ENCODE measurements at places on chromosomes 7 and 10. TPM values are rescaled to one million over a fixed set of nuclear protein-coding genes. Genes with fewer than 3 reads are reported as not detected.

Gene ANK3
- polyA plus RNA-seq, result 11.4 TPM

Gene TMEM229A
- polyA plus RNA-seq, result 0.22 TPM

Gene GPR15LG
- not detected for polyA plus RNA-seq

Gene CYP3A4
- 0.25 TPM for polyA plus RNA-seq

Gene CTAGE8
- 2.0 TPM for polyA plus RNA-seq

Gene SRRM3
- 3.0 TPM for polyA plus RNA-seq

Gene INPP5F
- 8.1 TPM for polyA plus RNA-seq

Gene OPALIN
- 0.02 TPM for polyA plus RNA-seq

GRCh38 chr7:157028199-157028903 lies 17.9 kb upstream of the MNX1 start:
- H3K27ac ChIP-seq, result no peak overlapping the region
- H3K4me1 ChIP-seq, result no peaks in the 10 kb centered on the region
- no peak for DNase-seq
- H3K4me3 ChIP-seq, result no peak overlapping the region
- no peaks in the 10 kb centered on the region for H3K27me3 ChIP-seq

- no peak overlapping the region for H3K27ac ChIP-seq
- no peaks in the 10 kb centered on the region for H3K36me3 ChIP-seq
- H3K4me3 ChIP-seq, result no peak overlapping the region
- DNase-seq, result no peak
- H3K4me1 ChIP-seq, result no peaks in the 10 kb centered on the region
These were observed 227.0 kb downstream of the BBS9 start for GRCh38 chr7:33356336-33356735.

DNA sequence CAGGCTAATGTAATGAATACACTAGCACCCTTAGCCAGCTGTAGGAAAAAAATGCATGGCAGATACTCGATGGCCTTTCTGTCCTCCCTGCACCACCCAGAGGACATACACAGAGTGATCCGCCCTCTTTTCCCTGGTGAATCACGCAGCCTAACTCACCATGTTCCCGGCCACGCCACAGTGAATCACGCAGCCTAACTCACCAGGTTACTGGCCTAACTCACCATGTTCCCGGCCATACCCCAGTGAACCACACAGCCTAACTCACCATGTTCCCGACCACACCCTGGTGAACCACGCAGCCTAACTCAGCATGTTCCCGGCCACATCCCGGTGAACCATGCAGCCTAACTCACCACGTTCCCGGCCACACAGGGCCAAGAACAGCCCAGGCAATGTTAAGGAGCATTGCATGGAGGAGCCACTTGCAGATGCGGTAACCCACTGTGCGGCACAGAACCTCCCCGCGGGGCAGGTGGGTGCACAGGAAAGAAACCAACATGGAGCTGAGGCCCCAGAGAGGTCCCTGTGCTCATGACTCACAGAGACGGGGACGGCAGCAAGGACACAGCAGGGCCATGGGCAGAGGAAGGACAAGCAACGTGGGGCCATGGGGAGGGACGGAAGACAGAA lies 508.5 kb downstream of the DNAJB6 start:
- H3K4me1 ChIP-seq, result no peaks in the 10 kb centered on the region
- H3K27ac ChIP-seq, result no peak overlapping the region
- H3K4me3 ChIP-seq, result no peak overlapping the region

- H3K27ac ChIP-seq, result no peak overlapping the region
- H3K27me3 ChIP-seq, result no peaks in the 10 kb centered on the region
- H3K4me3 ChIP-seq, result no peak overlapping the region
- no peaks in the 10 kb centered on the region for H3K4me1 ChIP-seq
These were observed 187.6 kb upstream of the SHH start for GRCh38 chr7:155999631-156000489.

- no peaks in the 10 kb centered on the region for H3K36me3 ChIP-seq
- no peak for DNase-seq
- no peak overlapping the region for H3K27ac ChIP-seq
- H3K27me3 ChIP-seq, result no peaks in the 10 kb centered on the region
- H3K4me3 ChIP-seq, result peak overlapping the region; percentile 54
These were observed 27.6 kb upstream of the BMS1 start for GRCh38 chr10:42755028-42755451.

DNA sequence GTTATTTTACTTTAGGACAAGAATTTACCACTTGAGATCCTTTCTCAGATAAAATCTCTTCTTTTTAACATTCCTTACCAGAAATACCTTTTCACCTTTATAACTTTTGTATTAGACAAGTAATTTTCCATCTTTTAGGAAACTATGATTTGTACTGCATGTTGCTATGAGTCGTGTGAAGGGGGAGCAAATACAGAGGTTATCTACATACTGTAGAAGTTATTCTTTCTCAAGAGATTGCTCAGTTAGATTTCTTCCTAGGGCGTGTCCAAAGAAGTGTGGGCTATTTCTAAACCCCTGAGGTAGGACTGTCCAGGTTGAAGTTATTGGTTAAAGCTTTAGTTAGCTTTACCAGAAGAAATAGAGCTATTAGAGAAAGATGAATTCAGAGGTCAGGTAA lies 30.2 kb upstream of the ARHGAP12 start:
- no peak overlapping the region for H3K27ac ChIP-seq
- peaks cover 1% of the 10 kb centered on the region for H3K4me1 ChIP-seq
- no peak for DNase-seq
- no peak overlapping the region for H3K4me3 ChIP-seq
- no peaks in the 10 kb centered on the region for H3K27me3 ChIP-seq

- no peak overlapping the region for H3K4me3 ChIP-seq
- no peaks in the 10 kb centered on the region for H3K36me3 ChIP-seq
- no peak overlapping the region for H3K27ac ChIP-seq
- no peaks in the 10 kb centered on the region for H3K27me3 ChIP-seq
- H3K4me1 ChIP-seq, result no peaks in the 10 kb centered on the region
These were observed 51.5 kb downstream of the DOCK4 start for GRCh38 chr7:112154690-112155089.

DNA sequence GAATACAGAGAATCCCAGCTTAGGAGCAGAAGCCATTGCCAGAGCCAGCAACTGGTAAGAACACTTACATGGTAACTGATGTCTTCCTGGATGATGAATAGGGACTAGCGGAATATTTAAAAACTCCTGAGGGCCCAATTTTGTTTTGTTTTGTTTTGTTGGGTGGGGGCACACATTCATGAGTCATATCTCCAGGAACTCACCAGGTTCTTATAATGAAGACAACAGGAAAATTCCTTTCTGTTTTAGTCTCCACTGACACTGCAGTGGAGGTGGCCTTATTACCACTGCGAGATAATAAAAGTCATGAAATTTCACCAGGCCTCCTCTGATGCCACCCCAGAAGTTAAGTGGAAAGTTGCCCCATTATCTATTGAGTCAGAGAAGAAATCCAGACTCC lies 6.6 kb upstream of the CUZD1 start:
- no peaks in the 10 kb centered on the region for H3K27me3 ChIP-seq
- H3K36me3 ChIP-seq, result no peaks in the 10 kb centered on the region
- no peak overlapping the region for H3K27ac ChIP-seq
- H3K4me3 ChIP-seq, result no peak overlapping the region

- H3K27me3 ChIP-seq, result no peaks in the 10 kb centered on the region
- no peaks in the 10 kb centered on the region for H3K4me1 ChIP-seq
- DNase-seq, result no peak
- no peak overlapping the region for H3K27ac ChIP-seq
- H3K36me3 ChIP-seq, result no peaks in the 10 kb centered on the region
- no peak overlapping the region for H3K4me3 ChIP-seq
These were observed 185.4 kb downstream of the SEC23IP start for GRCh38 chr10:120077707-120078492.

GRCh38 chr10:13859979-13860654 lies 273.4 kb downstream of the PRPF18 start:
- no peaks in the 10 kb centered on the region for H3K27me3 ChIP-seq
- no peak overlapping the region for H3K27ac ChIP-seq
- H3K4me3 ChIP-seq, result no peak overlapping the region
- no peaks in the 10 kb centered on the region for H3K36me3 ChIP-seq
- no peaks in the 10 kb centered on the region for H3K4me1 ChIP-seq

- DNase-seq, result no peak
- H3K36me3 ChIP-seq, result no peaks in the 10 kb centered on the region
- H3K4me1 ChIP-seq, result no peaks in the 10 kb centered on the region
- H3K27me3 ChIP-seq, result no peaks in the 10 kb centered on the region
These were observed 1103.7 kb upstream of the CELF2 start for GRCh38 chr10:9913876-9914514.

GRCh38 chr7:130566168-130566897 lies 74.4 kb downstream of the MEST start:
- H3K4me1 ChIP-seq, result peaks cover 4% of the 10 kb centered on the region
- peak; percentile 23 for DNase-seq
- H3K4me3 ChIP-seq, result no peak overlapping the region

DNA sequence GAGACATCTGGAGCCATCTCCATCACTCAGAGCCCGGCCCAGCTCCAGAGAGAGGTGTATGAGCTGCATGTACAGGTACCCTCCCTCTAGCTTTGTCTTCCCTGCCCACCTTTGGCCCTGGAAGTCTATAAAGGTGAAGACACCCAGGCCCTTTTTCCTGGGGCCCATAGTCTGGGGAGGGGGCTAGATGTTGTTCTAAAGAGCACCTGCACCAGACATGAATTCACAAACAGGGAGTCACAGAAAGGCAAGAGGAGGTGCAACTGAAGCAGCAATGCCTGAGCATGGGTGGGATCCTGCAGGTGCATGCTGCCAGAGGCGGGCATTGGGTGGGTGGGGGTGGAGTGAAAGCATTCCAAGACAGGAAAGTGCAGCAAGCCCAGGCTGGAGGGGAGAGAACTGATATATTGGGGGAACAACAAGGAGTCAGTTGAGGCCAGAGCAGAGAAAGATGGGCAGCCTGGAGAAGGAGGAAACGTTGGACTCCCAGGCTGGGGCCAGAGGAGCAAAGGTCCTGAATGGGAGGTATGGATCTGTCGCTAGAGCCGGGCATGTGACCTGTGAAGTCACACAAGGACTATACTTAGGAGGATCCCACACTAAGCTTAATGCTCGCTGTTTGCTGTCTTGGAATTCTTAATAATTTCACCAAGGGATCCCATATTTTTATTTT lies 11.7 kb downstream of the CDHR1 start:
- H3K36me3 ChIP-seq, result no peaks in the 10 kb centered on the region
- no peak overlapping the region for H3K27ac ChIP-seq
- no peaks in the 10 kb centered on the region for H3K4me1 ChIP-seq
- DNase-seq, result no peak
- no peak overlapping the region for H3K4me3 ChIP-seq

DNA sequence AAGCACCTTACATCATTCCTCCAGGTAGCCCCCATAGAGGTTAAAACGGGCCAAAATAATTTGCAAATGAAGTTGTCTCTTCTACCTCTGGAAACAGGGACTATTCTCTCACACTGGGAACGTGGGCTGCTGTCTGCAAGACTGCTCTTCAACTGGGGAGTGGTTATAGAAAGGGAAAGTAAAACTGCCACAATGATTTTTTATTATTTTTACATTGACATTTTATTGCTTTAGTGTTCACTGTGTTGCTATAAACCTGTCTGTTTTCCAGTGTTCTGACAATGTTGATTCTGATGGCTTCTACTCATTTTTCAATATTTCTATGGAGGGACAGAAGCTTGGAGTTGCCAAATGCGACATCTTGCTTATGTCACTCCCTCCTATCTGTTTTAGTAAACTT lies 115.1 kb upstream of the ANTXRL start:
- no peaks in the 10 kb centered on the region for H3K27me3 ChIP-seq
- H3K4me1 ChIP-seq, result no peaks in the 10 kb centered on the region
- H3K27ac ChIP-seq, result no peak overlapping the region
- no peak for DNase-seq
- no peak overlapping the region for H3K4me3 ChIP-seq
- no peaks in the 10 kb centered on the region for H3K36me3 ChIP-seq

- no peaks in the 10 kb centered on the region for H3K27me3 ChIP-seq
- DNase-seq, result no peak
- H3K36me3 ChIP-seq, result no peaks in the 10 kb centered on the region
- no peak overlapping the region for H3K27ac ChIP-seq
- H3K4me3 ChIP-seq, result no peak overlapping the region
These were observed 174.2 kb downstream of the PLXNA4 start for GRCh38 chr7:132402096-132402495.
